ENCODE measurements at places on chromosomes 7 and 10.

DNA sequence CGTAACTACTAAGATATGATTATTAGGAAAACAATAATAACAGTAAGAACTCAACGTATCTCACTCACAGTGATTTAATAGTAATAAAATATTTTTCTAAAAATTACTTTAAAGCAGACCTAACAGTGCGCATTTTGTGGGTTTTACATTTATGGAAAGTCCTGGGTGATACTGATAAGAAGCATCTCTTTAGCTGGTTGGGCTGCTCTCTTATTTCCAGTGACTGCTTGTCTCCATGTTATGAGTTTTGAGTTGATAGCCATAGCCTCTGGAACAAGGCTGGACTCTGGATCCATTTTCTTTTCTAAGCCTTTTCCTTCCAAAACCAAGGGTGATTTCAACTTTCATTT, 29.5 kb upstream of the INHBA start:
- DNase-seq: no peak

- no peak for DNase-seq
Measured at GRCh38 chr7:112501801-112502503, 21.2 kb downstream of the LSMEM1 start.

DNA sequence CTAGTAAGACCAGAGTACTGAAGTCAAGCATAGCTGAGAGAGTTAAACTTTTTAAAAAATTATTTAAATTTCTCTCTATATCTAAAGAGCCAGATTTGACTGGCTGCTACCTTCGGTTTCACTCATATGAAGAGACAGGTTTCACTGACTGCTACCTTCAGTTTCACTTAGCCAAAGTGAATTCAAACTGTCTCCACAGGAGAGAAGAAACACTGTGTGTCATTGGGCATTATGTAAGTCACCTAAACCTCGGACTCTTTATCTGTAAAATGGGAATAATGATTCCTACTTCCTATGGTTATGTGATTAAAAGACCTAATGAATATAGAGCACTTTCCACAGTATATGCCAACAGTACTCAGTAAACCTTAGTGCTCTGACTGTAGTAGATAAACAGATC, 41.6 kb upstream of the MET start:
- no peak for DNase-seq

- DNase-seq: peak; percentile 51
Measured at GRCh38 chr10:84613336-84614021, 285.1 kb downstream of the CCSER2 start.

- no peak for DNase-seq
Measured at GRCh38 chr7:4028221-4028620, 653.9 kb upstream of the FOXK1 start.

GRCh38 chr10:72175149-72175548, 40.7 kb upstream of the ANAPC16 start:
- DNase-seq: no peak

GRCh38 chr10:49172061-49172776, 16.0 kb downstream of the TMEM273 start:
- no peak for DNase-seq

DNA sequence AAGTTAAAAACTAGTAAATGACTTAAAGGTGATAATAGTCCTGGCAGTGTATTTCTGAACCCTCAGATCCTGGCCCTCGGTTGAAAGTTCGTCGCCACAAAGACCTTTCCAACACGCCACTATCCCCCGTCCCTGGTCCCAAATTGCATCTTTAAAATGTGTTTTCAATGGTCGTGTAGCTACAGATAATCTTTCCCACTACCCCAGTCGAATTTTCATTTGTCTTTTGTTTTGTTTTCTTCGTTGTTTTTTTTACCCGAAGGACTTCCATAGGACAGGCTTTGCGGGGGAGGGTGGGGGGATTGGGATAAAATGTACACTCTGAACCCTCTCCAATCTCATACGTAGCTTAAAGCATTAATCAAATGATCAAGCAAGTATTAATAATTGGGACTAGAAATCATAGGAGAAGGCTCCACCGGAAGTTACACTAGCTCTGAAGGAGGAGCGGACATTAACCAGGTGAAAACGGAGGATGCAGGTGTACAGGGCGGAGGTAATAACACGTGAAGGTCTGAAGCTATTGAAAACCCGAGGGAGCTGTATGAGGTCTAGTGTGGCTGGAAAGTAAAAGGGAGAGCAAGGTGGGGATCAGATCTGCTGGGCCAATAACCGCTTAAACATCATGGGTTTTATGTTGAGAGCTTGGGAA, 32.8 kb upstream of the PHF14 start:
- DNase-seq: peak; percentile 21

- no peak for DNase-seq
Measured at GRCh38 chr10:131490991-131491594, 179.6 kb upstream of the TCERG1L start.

DNA sequence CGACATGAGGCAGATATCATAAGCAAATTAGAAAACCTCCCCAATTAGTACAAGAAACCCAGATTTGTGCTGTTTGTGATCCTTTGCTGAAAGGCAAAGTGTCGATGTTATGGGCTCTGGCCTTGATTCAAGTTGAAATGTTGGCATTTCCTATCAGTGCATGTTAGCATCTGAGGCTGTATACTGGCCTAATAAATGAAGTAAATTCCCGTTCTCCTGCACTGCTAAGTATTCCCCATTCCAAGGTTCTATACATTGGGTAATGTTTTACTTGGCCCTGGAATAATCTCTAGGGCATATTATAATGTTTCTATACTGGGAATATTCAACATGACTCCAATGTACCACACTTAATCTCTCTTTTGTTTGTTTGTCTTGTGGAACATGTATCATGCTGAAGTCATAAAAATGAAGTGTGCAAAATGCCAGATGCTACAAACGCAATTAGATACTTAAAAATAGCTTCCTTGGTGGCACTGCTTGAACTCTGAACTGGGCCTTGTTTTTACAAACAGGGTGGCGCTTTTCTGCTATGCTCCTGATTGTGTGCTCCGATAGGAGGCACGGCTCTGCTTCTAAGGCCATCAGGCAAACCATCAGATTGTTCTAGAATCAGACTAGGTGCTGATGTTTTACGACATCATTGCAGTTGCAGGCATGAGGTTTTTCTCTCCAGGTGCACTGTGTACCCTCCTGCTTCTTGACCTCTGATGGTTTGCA, 156.7 kb upstream of the TCF7L2 start:
- no peak for DNase-seq

- DNase-seq: no peak
Measured at GRCh38 chr10:132947843-132948242, 5.5 kb upstream of the CFAP46 start.

All from K562 (cell line).